ENCODE measurements at places on chromosomes 13 and 19.
A peak's percentile ranks its signal among the peaks of the same experiment; 100 is the strongest.

GRCh38 chr13:91574766-91575165 lies 176.3 kb downstream of the GPC5 start:
- no peak for DNase-seq

- no peak for DNase-seq
Measured at GRCh38 chr13:94702181-94703041, 9.9 kb downstream of the SOX21 start.

- DNase-seq, result peak; percentile 53
Measured at GRCh38 chr19:4304538-4305256, at the start of gene FSD1. FSD1 (plus strand) TSS chr19:4304598; CDS start chr19:4304747, 149 bp downstream.

DNA sequence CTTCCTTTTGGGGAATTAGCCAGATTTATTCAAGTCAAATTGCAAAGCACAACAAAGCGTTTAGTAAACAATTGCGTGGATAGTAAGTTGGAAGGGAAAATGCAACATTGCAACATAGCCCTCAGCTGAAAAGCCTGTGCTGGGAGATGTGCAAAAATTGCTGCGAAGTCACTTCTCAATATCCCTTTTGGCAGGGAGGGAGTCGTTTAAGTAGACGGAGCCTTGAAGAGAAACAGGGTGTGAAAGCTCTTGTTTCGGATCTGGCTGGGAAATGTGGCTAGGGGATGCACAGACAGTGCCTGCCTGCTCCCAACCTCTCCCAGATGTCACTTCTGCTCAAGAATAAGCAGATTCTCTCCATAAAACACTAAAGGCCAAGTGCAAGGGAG lies 56.8 kb downstream of the SLC7A1 start:
- no peak for DNase-seq

DNA sequence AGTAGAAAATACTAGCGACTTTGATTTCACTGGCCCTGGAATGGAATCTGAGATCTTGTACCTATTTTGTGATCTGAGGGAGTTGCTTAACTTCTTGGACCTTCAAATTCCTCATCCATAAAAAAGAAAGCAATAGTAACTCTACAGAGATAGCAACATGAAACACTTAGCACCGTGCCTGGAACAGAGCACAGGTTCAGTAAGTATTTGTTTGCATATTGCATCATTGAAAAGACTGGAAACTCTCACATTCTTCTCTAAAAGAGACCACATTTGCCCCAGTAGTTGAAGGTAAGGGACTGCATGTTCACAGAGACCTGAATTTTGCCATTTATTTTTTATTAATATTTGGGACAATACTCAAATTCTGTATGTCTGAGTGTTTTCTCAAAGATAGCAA lies 358.1 kb downstream of the COG6 start:
- DNase-seq, result no peak

DNA sequence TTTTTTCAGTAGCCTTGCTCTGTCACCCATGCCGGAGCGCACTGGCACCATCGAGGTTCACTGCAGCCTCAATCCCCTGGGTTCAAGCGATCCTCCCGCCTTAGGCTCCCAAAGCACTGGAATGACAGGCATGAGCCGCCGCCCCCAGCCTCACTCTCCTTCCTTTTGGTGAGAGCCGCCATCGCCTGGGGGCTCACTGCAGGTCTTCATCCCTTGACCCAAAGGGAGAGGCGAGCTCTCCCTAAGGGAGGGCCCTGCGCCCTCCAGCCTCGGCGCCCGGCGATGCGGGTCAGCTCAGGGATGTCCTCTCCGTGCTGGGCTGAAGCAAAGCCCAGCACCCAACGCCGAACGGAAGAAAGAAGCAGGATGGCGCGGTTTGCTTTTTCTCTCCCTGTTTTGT lies 23.2 kb upstream of the ZBTB7A start:
- DNase-seq, result no peak

DNA sequence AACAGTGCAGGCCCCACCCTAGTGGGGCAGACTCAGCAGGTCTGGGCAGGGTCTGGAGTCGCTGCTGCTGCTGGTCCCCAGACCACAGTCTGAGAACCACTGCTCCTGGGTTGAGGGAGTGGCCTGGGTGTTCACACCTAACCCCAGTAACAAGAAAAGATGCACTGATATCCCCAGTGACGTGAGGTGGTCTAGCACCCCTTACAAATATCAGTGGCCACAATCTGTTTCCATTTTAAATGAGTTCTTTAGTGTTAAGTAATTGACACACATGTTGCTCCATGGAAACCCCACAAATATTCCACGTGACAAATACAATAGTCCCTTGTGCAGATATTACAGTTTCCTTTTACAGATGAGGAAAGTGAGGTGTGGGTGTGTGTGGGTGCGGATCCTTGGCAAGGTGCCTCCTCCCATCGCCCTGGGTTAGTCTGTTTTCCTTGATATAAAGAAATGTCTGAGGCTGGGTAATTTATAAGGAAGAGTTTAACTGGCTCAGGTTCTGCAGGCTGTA lies 96.3 kb upstream of the GPR183 start:
- DNase-seq, result no peak

GRCh38 chr13:48220592-48220980 lies 12.4 kb upstream of the ITM2B start:
- DNase-seq, result no peak

DNA sequence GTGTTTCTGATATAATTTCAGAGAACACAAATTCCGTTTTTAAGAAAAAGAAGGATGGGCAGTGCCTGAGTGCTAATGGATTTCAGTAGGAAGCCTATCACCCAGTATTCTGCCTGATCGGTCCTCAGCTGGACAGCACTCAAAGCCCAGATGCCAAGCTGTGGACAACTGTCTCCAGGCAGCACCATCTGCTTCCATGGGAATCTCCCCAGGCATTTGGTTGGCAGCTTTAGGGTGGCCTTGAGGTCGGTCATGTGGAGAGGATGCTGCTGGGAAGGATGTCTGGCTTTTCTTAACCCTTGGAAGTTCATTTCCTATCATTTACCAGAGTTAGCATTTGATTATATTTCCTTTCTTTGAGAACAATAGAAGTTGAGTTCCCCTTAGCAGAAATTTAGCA lies 311.7 kb downstream of the TBC1D4 start:
- no peak for DNase-seq

Data from activated naive CD8-positive, alpha-beta T cell treated with anti-CD3 and anti-CD28 coated beads, Interleukin-2, amount 50 U/mL, for 16 hours (primary cell).